ENCODE measurements at places on chromosomes 16 and 17.

- no peaks in the 10 kb centered on the region for H3K27me3 ChIP-seq
- no peak overlapping the region for H3K27ac ChIP-seq
- H3K4me1 ChIP-seq = no peaks in the 10 kb centered on the region
These were observed 27.8 kb upstream of the GHDC start for GRCh38 chr17:42221886-42222745.

DNA sequence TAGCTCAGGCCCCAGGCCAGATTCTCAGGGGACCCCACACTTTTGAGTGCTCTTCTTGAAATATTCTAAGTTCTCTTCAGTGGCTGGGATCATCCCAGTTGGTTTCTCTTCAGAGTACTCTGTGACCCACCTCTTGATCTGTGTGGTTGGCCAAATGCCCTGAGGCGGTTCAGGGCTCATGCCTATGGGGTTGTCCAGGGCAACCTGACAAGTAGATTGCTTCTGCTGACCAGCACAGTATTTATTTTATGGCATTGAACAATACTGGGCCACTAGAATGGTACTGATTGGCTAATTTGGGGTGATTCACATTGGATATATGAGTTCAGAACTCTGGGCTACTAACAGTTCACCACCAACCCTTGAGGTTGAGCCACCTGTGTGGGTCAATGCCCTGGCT lies 7.4 kb upstream of the GOSR2 start:
- no peak for DNase-seq
- no peaks in the 10 kb centered on the region for H3K36me3 ChIP-seq

GRCh38 chr17:80087346-80088265 lies 13.8 kb upstream of the GAA start:
- no peaks in the 10 kb centered on the region for H3K36me3 ChIP-seq
- no peak overlapping the region for H3K27ac ChIP-seq
- H3K27me3 ChIP-seq = no peaks in the 10 kb centered on the region

- H3K4me1 ChIP-seq = no peaks in the 10 kb centered on the region
- DNase-seq = no peak
- H3K4me3 ChIP-seq = no peak overlapping the region
- H3K27me3 ChIP-seq = no peaks in the 10 kb centered on the region
- no peak overlapping the region for H3K27ac ChIP-seq
These were observed 231.0 kb downstream of the C16orf78 start for GRCh38 chr16:49604602-49605001.

DNA sequence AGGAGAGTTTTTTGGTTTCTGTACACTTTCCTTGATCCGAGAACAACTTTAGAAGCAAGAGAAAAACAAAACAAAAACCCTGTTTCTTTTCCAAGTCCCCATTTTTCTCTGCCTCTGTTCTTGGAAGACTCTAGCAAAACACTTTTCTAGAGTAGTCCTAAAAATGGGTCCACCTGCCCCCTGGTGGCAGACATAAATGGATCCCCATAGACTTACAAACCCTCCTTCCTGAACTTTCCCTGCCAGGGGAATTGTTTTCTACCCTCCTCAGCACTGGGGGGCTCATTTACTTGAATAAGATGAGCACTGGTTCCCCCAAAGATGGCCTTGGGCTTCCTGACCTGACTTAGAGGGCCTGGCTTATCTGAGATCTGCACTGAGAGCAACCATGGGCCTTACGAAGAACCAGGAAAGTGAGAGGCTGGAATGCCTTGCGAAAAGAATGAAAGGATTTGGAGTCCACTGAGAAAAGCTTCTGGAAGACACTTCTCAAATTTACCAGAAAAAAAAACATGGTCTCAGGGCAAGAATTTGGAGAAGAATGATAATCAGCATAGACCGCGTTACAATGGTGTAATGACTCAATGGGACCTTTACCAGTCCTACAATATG lies 48.0 kb upstream of the CDYL2 start:
- no peaks in the 10 kb centered on the region for H3K36me3 ChIP-seq
- H3K27me3 ChIP-seq = no peaks in the 10 kb centered on the region
- H3K4me1 ChIP-seq = peaks cover 2% of the 10 kb centered on the region

- H3K27ac ChIP-seq = no peak overlapping the region
- H3K4me1 ChIP-seq = no peaks in the 10 kb centered on the region
- DNase-seq = no peak
- H3K4me3 ChIP-seq = no peak overlapping the region
These were observed 119.7 kb upstream of the CACNG5 start for GRCh38 chr17:66715076-66715675.

- no peaks in the 10 kb centered on the region for H3K36me3 ChIP-seq
- H3K27me3 ChIP-seq = no peaks in the 10 kb centered on the region
- no peak for DNase-seq
- no peak overlapping the region for H3K4me3 ChIP-seq
- no peaks in the 10 kb centered on the region for H3K4me1 ChIP-seq
- H3K27ac ChIP-seq = no peak overlapping the region
These were observed 47.9 kb downstream of the CBFA2T3 start for GRCh38 chr16:88929091-88929445.

DNA sequence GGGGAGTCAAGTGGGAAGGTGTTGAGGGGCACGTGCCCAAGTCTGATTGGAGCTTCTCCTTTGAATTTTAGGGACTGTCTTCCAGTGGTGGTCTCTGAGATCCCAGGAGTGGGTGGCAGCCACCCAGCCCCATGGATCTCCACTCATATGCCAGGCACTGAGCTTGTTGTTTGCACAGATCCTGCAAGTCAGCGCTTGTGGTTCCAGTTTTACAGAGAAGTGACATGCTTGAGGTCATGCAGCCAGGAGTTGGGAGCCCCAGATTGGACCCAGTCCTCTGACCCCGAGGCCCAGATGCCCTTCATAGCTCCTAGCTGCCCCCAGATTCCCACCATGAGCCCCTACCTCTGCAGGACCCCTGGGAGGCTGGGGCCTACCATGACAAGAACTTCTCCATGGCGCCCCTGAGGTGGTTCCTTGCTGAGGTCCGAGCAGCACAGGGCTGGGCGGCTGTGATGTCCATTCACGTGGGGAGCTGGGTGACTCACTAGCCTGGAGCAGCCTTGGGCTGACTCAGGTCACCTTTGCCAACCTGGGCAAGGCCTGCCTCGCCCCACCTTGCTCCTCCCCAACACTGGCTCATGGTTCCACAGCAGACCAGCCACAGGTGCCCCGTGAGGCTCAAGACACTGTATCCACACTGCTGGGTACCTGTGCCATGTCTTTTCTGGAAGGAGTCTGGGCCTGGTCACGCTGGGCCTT lies 47.4 kb downstream of the RAI1 start:
- no peak overlapping the region for H3K27ac ChIP-seq
- H3K27me3 ChIP-seq = no peaks in the 10 kb centered on the region
- peaks cover 3% of the 10 kb centered on the region for H3K4me1 ChIP-seq
- no peak overlapping the region for H3K4me3 ChIP-seq

DNA sequence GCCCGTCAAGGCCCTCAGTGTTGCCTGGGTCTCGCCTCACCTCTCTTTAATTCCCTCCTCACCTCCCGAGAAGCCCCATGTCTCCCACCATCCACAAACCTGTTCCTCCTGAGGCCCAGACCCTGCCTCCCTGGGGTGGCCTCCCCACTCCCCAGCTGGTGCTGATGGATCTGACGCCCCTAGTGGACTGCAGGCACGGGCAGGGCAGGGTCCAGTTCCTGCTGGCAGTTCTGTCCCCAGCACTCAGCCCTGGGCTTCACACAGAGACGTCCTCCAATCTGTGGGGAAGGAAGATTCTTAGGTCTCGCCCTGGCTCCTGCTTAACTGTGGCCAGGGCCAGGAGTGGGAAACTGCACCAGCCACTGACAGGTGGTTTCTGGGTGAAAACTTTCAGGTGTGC lies 108.8 kb downstream of the AMFR start:
- no peak overlapping the region for H3K4me3 ChIP-seq
- H3K4me1 ChIP-seq = peaks cover 5% of the 10 kb centered on the region
- no peak for DNase-seq
- H3K36me3 ChIP-seq = no peaks in the 10 kb centered on the region

Data from ovary (tissue), 10 donors.